Activated gamma-delta T cell (primary cell): ENCODE measurements at places on chromosomes 1 and 21.

DNA sequence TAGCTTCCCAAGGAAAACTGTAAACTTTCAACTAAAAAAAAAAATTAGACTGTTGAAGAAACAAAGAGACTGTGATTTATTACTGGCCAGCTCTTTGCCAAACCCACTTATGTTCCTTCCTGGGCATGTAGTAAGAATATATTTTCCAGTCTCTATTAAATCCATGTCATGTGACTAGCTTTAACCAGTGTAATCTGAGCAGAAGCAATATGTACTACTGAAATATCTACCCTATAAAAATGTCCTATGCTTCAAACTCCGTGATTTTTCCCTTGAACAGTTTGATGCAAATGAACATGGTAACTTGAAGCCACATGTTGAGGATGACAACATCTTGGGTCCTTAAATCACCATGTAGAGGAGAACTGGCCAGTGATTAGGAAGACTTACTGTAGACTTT lies 144.5 kb downstream of the NTMT2 start:
- DNase-seq = no peak

- peak; percentile 62 for DNase-seq
These were observed 37.0 kb downstream of the NUAK2 start for GRCh38 chr1:205284420-205285144.

DNA sequence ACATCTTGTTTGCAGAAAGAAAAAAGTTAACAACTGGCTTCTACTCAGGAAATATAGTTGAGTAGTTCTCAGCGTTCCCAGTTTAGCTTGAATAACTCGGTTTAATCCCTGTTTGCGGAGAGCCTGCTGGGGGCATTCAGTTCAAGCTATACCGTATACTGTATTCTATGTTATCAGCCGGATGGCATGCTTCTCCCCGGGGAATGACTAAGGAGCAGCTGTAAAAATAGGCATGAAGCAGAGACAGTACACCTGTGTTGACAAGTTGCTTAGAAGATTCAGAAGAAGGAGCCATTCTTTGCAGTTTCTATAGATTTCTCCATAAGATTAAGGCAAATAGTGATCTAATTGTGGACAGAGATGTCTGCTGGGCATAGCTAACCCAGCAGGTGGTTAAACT lies 267.8 kb upstream of the NCAM2 start:
- no peak for DNase-seq

DNA sequence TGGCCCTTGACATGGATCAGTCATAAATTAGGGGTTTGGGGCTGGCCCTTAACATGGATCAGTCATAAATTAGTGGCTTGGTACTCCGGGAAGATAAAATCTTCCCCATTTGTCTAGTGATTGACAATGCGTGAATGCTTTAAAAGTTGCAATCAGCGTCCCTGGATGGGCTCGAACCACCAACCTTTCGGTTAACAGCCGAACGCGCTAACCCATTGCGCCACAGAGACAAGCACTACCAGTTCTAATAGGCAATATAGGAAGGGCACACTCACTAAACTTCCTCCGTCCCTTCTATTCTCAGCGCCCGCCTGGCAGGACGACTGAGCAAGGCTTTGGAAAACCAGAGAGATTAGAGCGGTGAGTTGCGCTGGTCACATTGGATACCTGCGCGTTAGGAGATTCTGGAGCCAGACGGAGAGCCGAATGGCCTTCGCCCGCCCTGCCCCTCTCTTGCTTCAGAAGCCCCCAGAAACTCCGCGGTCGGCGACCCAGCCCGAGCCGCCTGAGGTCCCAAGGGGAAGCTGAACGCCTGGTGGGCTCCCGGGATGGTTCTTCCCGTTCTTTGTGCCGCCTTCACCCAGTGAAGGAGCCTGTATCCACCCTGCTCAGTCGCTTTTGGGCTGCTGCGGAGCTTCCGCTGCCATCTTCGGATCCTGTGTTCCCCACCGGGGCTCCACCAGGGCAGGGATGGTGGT lies 235.9 kb downstream of the FAM72C start:
- DNase-seq = no peak

- no peak for DNase-seq
These were observed 7.4 kb downstream of the KYAT3 start for GRCh38 chr1:88985032-88985431.
